ENCODE measurements at places on chromosomes 1 and 21. TPM values are rescaled to one million over a fixed set of nuclear protein-coding genes. Genes with fewer than 3 reads are reported as not detected.

Gene MCOLN3
- total RNA-seq, result 2.9 TPM

Gene GBP4
- total RNA-seq, result 3.0 TPM

Gene PTGFRN
- 179 TPM for total RNA-seq

Gene SPRR2F
- total RNA-seq, result not detected

DNA sequence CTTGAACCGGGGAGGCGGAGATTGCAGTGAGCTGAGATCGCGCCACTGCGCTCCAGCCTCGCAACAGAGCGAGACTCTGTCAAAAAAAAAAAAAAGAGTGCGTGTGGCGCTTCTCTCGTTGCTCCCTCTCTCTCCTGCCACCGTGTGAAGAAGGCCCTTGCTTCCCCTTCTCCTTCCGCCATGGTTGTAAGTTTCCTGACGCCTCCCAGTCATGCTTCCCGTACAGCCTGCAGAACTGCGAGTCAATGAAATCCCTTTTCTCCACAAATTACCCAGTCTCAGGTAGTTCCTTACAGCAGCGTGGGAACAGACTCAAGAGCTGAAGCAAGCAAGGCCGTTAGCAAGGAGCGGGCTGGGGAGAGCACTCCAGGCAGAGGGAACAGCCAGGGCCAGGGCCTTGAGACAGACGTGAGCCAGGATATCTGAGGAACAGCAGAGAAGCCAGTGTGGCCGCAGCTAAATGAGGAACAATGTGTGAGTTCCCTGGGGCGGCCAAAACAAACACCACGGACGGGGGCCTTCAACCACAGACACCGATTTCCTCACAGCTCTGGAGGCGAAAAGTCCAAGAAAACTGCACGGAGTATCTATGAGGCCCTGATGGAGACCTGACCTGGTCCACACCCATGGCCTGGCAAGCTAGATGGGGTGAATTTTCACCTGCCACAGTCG, 54.2 kb upstream of the ETS2 start:
- DNase-seq, result no peak

GRCh38 chr1:185497177-185497576, 180.1 kb upstream of the IVNS1ABP start:
- no peak for DNase-seq

DNA sequence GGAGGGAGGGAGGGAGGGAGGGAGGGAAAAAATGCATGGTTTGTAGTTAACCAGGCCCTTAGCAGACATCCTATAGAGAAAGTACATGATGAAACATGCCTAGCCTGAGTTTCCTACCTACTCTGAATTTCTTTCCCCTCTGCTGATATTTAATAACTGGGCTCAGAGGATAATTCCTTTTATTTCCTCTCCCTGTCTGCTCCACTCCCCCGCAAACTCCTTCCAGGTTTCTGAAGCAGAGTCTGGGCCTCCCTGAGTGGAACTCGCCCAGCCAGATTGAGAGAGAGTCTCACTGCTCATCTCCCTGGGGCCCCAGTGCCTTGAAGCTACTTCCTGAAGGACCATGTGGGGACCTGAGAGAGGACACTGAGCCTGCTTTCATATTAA, 111.9 kb upstream of the SLC44A3 start:
- no peak for DNase-seq

GRCh38 chr21:33011462-33011861, 14.3 kb upstream of the OLIG2 start:
- no peak for DNase-seq

GRCh38 chr1:36400825-36401601, 3.3 kb upstream of the LSM10 start:
- DNase-seq, result peak; percentile 87

Gene PCP4
- total RNA-seq, result 88.8 TPM

Gene FRRS1
- 1.6 TPM for total RNA-seq

Gene DMRTA2
- not detected for total RNA-seq
